ENCODE measurements at places on chromosomes 16 and 17.

DNA sequence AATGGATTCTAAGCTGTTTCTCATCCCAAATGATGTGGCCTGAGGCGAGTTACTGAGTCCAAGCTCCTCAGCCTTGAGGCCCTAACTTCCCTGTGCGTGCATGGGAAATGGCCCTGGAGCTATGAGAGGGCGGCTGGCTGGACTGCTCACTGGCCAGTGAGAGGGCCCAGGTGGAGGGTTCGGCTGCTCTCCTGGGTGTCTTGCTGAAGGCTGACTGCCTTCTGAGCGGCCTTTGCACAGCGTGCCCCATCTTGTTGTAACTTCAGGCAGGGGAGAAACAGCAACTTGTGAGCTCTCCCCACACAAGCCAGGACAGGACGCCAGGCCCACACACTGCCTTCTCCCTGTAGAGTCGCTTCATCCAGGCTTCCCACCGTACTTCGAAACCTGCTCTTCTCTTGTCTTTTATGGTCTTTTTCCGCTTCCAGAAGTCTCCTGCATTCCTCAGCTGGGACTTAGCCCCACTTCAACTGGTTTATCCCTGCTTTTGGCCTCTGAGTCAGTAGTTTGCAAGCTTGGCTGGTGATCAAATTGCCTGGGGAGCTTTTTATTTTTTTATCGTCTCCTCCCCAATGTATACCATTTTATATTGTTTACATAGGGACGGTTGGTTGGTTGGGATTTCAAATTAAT, 13.3 kb downstream of the CDH3 start:
- DNase-seq = peak; percentile 72

DNA sequence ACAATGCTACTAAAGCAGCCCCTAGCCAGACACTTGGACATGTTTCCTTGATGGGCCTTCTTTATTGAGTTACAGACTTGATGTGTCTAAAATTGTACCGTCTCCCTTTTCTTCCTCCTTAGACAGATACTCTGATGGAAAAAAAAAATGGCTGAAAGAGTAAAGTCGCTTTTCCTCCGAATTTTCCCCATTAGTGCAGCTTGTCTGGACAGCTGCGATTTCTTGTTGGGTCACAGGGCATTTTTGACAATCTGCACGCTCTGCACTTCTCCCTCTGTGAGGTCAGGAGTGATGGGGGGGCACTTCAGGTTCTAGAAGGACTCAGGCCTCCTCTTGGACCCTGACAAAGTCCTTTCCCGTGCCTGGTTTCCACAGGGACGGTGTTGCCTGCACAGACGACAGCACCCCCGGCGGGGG, 968 bp upstream of the PRKAR1A start:
- DNase-seq = peak; percentile 62

DNA sequence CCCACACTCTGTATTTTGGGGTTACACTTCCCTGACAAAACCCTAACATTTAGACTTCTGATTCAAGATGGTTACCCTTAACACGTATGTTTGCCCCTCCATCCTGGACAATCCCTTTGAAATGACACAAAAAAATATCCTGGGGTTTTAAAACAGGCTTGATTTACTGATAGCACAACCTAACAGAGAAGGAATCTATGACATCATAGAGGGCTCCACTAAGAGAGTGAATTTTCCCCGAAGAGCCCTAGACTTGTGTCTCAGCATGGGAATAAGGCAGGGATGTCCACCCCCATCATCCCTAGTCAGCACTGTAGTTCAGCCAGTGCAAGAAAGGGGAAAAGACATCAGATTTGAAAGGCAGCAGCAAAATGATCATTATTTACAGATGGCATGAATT, 15.8 kb upstream of the SRCIN1 start:
- DNase-seq = no peak

- no peak for DNase-seq
Observed at GRCh38 chr17:63439687-63440086, 6.4 kb downstream of the CYB561 start.

- no peak for DNase-seq
Observed at GRCh38 chr16:82113741-82114140, 56.3 kb downstream of the MPHOSPH6 start.

DNA sequence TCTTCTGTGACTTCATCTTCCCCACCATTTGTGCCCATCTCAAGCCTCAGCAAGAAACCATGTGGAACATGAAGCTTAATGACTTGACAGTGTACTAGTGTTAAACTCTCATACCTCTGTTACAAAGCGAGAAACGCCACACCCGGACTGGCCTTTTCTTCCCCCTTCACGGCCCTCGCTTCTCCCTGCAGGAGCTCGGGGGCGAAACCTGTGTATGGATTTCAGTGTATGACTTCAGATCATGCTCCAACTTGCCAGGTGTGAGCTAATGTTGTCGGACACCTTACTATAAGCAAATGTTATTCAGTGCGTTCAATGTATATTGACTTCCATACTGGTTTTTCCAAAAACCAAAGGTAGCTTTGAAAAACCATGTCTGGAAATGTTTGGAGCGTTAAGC, 20.1 kb upstream of the SLC5A11 start:
- DNase-seq = no peak

- DNase-seq = no peak
Observed at GRCh38 chr16:84609563-84610177, 8.2 kb downstream of the COTL1 start.

- DNase-seq = no peak
Observed at GRCh38 chr17:17886726-17887125, 49.9 kb upstream of the SREBF1 start.

- DNase-seq = no peak
Observed at GRCh38 chr16:70480127-70481105, 26.0 kb downstream of the FCSK start.

Measured in colonic mucosa (tissue), 4 donors.